ENCODE measurements at places on chromosomes 7 and 10. TPM values are rescaled to one million over a fixed set of nuclear protein-coding genes. Genes with fewer than 3 reads are reported as not detected.

The CLRN3 gene
- not detected for total RNA-seq

- no peak for DNase-seq
- H3K4me3 ChIP-seq = no peak overlapping the region
- no peaks in the 10 kb centered on the region for H3K4me1 ChIP-seq
Measured at GRCh38 chr10:106780632-106781031, 383.9 kb downstream of the SORCS1 start.

- H3K36me3 ChIP-seq = peaks cover 30% of the 10 kb centered on the region
- no peak for DNase-seq
- peaks cover 1% of the 10 kb centered on the region for H3K27me3 ChIP-seq
- peaks cover 39% of the 10 kb centered on the region for H3K4me1 ChIP-seq
- peak overlapping the region; percentile 95 for H3K27ac ChIP-seq
- H3K4me3 ChIP-seq = peak overlapping the region; percentile 90
Measured at GRCh38 chr7:92135052-92135889, 994 bp upstream of the CYP51A1 start.

GRCh38 chr10:24900888-24901685 is 51.3 kb downstream of the PRTFDC1 start:
- H3K4me1 ChIP-seq = peaks cover 35% of the 10 kb centered on the region
- peak overlapping the region; percentile 5 for H3K27ac ChIP-seq
- no peaks in the 10 kb centered on the region for H3K27me3 ChIP-seq
- peaks cover 21% of the 10 kb centered on the region for H3K36me3 ChIP-seq
- no peak overlapping the region for H3K4me3 ChIP-seq

- H3K4me3 ChIP-seq = no peak overlapping the region
- no peak for DNase-seq
- H3K4me1 ChIP-seq = no peaks in the 10 kb centered on the region
- peaks cover 70% of the 10 kb centered on the region for H3K36me3 ChIP-seq
Measured at GRCh38 chr10:834493-834892, 97.0 kb downstream of the LARP4B start.

DNA sequence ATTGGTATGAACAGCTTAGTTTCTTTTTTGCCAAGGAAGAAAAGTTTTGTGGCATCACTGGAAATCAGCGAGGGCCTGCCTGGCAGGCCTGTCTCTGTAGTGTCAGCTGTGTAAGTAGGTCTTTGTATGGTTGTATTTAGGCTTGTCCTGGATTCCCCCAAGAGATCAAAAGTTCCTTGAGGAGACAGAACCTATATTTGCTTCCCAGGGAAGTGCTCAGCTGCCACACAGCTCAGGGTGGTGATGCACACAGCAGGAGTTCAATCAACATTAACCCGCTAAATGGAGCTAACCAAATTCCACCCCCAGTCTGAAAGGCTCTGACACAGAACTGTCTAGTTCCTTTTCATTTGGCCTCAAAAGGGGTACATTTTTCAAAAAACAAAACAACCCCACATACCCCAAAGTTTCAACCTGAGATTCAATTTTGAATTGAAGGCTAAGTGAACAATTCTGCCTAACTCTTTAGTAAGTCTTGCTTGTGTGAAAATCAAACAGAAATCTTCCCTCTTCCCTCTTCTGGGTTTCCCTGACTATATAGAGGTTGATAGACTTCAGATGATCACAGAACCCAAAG is 124.4 kb downstream of the CLEC2L start:
- peaks cover 41% of the 10 kb centered on the region for H3K4me1 ChIP-seq
- H3K36me3 ChIP-seq = no peaks in the 10 kb centered on the region
- no peak for DNase-seq
- peak overlapping the region; percentile 63 for H3K27ac ChIP-seq
- no peaks in the 10 kb centered on the region for H3K27me3 ChIP-seq

The LRRD1 gene
- total RNA-seq = not detected

The AS3MT gene
- total RNA-seq = 0.65 TPM

- no peaks in the 10 kb centered on the region for H3K36me3 ChIP-seq
- no peak overlapping the region for H3K4me3 ChIP-seq
- no peak overlapping the region for H3K27ac ChIP-seq
- peaks cover 60% of the 10 kb centered on the region for H3K27me3 ChIP-seq
Measured at GRCh38 chr7:22356010-22356691, 803 bp downstream of the RAPGEF5 start.

The ITGA8 gene
- total RNA-seq = not detected

The INSYN2A gene
- not detected for total RNA-seq

GRCh38 chr7:22173685-22174573 is 183.0 kb downstream of the RAPGEF5 start:
- peaks cover 5% of the 10 kb centered on the region for H3K27me3 ChIP-seq
- peak; percentile 78 for DNase-seq
- peaks cover 7% of the 10 kb centered on the region for H3K36me3 ChIP-seq
- H3K4me3 ChIP-seq = peak overlapping the region; percentile 63

The GATA3 gene
- 112 TPM for total RNA-seq

DNA sequence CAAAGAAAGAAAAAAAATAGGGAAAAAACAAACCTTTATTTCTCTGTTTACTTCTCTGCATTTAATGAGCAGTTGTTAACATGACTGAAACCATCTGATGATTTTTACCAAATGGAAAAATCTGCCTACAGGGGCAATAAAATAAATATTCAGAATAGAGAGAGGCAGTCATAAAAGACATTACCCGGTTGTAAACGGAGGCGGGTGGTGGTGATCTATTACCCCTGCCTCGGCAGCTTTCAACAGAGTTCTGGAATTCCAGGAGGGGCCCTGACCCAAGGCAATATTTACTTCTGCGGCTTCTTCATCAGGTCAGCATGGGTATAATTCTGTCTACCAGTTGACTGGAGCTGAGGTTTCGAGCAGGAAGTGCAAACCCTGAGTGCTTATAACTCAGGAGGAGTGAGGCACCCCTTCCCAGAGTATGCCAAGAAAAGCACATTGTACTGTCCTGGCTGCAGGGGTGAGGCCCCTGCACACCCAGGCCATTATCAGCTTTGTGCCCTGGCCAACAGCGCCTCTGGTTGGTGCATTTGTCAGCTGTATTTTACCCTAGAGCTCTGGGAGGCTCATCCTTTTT is 8.2 kb upstream of the CXCL12 start:
- peaks cover 4% of the 10 kb centered on the region for H3K27me3 ChIP-seq
- no peak for DNase-seq
- no peaks in the 10 kb centered on the region for H3K4me1 ChIP-seq

- H3K36me3 ChIP-seq = no peaks in the 10 kb centered on the region
- H3K27ac ChIP-seq = no peak overlapping the region
- no peaks in the 10 kb centered on the region for H3K4me1 ChIP-seq
- no peak for DNase-seq
- H3K27me3 ChIP-seq = no peaks in the 10 kb centered on the region
Measured at GRCh38 chr7:117895276-117895675, 22.0 kb upstream of the CTTNBP2 start.

The ACTR3C gene
- 4.9 TPM for total RNA-seq

The MMS19 gene
- 66.3 TPM for total RNA-seq

- no peak overlapping the region for H3K27ac ChIP-seq
- no peak overlapping the region for H3K4me3 ChIP-seq
- no peaks in the 10 kb centered on the region for H3K4me1 ChIP-seq
- no peaks in the 10 kb centered on the region for H3K27me3 ChIP-seq
- no peaks in the 10 kb centered on the region for H3K36me3 ChIP-seq
Measured at GRCh38 chr7:46239846-46240245, 318.8 kb upstream of the IGFBP3 start.

The SPDYE5 gene
- not detected for total RNA-seq

GRCh38 chr7:8906396-8907075 is 473.1 kb downstream of the NXPH1 start:
- no peak overlapping the region for H3K27ac ChIP-seq
- no peaks in the 10 kb centered on the region for H3K4me1 ChIP-seq
- H3K27me3 ChIP-seq = no peaks in the 10 kb centered on the region
- no peak for DNase-seq
- no peak overlapping the region for H3K4me3 ChIP-seq

The FBXL13 gene
- 0.58 TPM for total RNA-seq

The STOX1 gene
- total RNA-seq = 0.50 TPM

DNA sequence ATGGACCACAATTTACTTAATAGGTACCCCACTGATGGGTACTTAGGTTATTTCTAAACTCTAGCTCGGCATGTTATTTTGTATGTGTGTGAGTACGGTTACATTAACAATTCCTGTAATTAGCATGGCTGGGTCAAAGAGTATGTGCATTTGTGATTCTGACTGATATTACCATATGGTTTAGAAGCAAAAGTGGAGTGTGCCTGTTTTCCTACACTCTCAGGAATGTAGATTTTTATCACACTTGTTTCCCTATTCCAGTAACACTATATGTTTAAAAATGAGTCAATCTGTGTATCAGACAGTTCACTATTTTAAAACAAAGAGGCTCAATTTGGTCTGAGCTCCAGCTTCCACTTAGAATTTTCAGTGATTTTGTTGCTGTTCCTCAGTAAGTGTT is 44.6 kb upstream of the GSDME start:
- H3K4me3 ChIP-seq = no peak overlapping the region
- H3K27ac ChIP-seq = no peak overlapping the region
- H3K36me3 ChIP-seq = peaks cover 86% of the 10 kb centered on the region
- peaks cover 12% of the 10 kb centered on the region for H3K4me1 ChIP-seq

GRCh38 chr7:117319181-117319580 is 3.7 kb downstream of the WNT2 start:
- H3K36me3 ChIP-seq = no peaks in the 10 kb centered on the region
- H3K4me3 ChIP-seq = no peak overlapping the region
- no peak for DNase-seq

GRCh38 chr7:94045581-94045980 is 41.4 kb upstream of the BET1 start:
- H3K27ac ChIP-seq = no peak overlapping the region
- H3K4me3 ChIP-seq = no peak overlapping the region
- H3K27me3 ChIP-seq = peaks cover 16% of the 10 kb centered on the region
- DNase-seq = no peak

DNA sequence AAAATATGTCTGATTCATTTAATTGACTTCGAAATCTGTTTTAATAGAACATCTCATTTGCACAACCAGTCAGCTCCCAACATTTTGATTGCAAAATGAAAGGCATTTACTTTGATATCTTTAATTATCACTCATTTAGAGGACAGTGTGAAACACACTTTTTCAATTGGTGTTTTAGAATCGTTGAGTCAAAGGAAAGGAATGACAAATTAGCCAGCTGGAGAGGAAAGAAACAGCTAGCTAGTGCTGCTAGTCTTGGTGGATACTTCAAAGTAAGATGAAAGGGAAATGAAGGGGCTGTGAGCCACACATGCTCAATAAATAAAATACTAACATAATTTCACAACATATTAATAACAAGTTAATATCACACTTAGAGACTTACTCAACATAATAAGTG is 570.2 kb downstream of the PHTF2 start:
- no peaks in the 10 kb centered on the region for H3K4me1 ChIP-seq
- H3K36me3 ChIP-seq = no peaks in the 10 kb centered on the region
- H3K27me3 ChIP-seq = no peaks in the 10 kb centered on the region

Measured in activated CD4-positive, alpha-beta memory T cell treated with anti-CD3 and anti-CD28 coated beads, Interleukin-2, amount 10 ng/mL, durations not matched to agents 7 days and 5 days (primary cell).